Activated CD4-positive, alpha-beta T cell treated with anti-CD3 and anti-CD28 coated beads, Interleukin-2, amount 50 U/mL, for 4 hours (primary cell): ENCODE measurements at places on chromosomes 13 and 19.

- DNase-seq: no peak
Measured at GRCh38 chr19:1161716-1162115, 12.4 kb downstream of the SBNO2 start.

GRCh38 chr13:48580185-48580803, 47.4 kb upstream of the RCBTB2 start:
- peak; percentile 74 for DNase-seq

GRCh38 chr19:33622809-33623511, 1.2 kb downstream of the CHST8 start:
- no peak for DNase-seq

DNA sequence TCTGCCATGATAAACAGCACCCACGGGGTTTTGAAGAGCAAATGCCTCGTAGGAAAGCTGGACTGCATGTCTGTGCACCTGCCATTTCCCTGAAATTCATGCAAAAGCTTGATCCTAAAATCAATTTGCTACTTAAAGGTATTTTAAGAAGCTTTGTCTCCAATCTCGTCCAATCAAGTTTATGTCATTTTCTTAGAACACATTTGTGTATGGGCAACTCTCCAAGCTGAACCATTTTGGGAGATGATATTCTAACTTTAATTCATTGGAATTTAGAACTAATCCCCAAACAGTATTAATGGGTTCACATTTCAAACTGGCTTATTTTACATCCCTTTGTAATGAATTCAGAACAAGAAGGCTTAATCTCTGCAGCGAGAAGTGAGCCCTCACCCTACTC, 822 bp downstream of the ADPRHL1 start:
- DNase-seq: no peak

DNA sequence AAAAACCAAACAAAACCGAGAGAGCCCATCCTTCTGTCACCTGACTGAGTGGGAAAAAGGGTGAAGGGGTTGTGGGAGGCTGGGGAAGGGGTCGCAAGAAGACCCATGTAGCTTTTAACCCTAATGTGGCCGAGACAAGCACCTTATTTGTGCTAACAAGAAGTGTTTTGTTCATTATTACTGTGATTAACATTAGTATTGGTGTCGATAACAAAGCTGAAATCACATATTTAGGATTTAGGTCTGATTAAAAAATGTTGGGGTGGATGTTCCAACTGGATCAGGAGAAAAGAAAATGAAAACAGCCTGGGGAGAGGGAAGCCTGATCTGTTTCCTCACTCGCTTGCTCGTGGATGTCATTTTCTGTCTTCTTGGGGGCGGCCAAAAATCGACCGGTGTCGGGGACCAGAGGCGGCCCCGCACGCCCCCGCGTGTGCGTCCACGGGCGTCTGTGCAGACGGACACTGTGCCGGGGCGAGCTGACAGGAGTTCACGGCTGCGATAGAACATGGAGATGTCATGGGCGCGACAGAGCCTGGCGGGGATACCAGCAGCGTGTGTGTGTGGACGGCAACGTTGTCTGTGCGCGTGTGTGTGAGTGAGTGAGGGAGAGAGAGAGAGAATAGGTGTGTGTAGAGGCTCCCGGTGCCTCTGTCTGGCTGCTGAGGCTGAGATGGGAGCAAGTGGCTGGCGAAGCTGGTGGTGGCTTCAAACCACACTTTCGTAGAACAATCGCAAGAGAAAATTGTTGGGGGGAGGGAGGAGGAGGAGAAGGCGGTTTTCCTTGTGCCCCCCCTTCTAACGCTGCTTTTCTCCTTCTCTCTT, 29.1 kb downstream of the NFIX start:
- no peak for DNase-seq

DNA sequence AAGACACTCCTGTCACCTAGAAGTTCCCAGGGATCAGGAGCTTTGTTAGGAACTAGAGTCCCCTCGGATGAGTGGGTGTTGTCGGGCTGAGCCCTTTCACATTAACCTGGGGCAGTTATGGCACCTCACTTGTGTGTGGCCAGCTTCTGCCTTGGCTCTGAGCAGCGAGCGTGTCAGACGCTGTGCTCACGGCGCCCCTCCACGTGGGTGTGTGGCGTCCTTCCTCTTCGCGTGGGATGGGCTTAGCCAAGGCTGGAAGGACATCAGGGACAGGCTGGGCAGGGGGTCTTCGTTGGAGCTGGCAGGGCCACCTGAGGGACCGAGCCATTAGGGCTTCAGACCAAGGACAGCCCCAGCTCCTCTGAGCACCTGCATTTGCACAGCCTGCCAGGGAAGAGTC, 23.4 kb downstream of the DOT1L start:
- no peak for DNase-seq

- DNase-seq: no peak
Measured at GRCh38 chr19:7506385-7507328, 9.2 kb upstream of the ZNF358 start.

DNA sequence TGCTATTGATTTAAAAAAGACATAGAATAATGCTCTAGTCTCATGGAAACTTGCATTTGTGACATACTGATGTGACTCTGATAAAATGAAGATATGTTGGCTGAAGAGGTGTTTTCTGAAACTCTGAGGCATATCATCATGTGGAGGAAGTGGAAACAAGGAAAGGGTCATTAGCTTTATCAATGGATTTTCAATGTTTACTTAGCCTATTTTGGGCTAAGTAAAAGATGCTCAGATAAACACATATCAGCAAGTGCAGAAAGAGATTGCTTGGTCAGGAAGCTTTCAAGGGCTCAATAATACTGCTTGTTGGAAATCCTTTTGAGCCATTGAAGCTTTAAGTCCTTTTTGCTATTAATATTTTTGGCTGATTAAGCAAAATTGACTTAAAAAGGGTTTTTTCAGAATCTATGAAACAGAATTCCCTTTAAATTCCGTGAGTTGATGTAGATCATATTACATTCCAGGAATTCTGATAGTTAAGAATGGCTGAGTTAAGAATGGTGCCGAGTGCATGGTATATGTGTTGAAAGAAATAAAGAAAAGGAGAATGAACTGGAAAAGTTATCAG, 952.8 kb upstream of the SPRY2 start:
- no peak for DNase-seq
